ENCODE measurements at places on chromosomes 7 and 10. TPM values are rescaled to one million over a fixed set of nuclear protein-coding genes. Genes with fewer than 3 reads are reported as not detected.

DNA sequence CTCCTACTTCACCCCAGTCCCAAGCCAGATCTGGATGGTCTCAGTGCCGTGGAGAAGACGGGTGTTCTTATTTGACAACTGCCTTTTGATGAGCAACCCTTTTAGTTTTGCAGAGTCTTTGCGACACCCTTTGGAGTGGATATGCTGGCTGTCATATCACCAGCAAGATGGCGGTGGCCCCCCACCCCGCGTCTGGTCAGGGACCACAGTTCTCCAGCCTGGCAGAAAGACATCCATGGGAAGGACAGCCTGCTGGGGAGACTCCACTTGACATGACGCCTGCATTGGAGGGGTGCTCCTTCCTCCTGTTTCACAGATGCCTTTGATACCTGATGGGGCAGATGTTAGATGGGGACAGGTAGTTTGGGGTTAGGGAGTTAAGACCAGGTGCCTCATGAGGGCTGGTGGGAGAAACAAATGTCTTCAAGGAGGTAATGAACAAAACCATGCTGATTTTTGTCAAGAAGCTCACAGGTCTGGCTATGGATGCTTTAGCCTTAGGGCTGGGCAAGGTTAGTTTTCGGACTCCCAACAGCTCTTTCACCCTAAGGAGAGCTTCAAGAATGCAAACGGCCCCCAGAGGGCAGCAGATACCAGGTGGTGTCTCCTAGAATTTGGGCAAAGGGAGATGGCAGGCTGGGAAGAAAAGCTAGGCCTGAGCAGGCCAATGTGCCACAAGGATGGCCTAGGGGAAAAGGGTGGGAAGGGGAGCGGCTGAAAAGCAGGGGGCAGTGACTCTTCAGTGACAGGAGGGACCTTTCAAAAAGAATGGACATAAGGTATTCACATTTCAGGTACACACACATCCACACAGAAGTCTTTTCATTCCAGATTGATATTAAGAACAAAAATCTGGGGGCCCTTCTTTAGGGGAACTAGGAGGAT, 95.2 kb downstream of the CLEC2L start:
- no peak for DNase-seq

DNA sequence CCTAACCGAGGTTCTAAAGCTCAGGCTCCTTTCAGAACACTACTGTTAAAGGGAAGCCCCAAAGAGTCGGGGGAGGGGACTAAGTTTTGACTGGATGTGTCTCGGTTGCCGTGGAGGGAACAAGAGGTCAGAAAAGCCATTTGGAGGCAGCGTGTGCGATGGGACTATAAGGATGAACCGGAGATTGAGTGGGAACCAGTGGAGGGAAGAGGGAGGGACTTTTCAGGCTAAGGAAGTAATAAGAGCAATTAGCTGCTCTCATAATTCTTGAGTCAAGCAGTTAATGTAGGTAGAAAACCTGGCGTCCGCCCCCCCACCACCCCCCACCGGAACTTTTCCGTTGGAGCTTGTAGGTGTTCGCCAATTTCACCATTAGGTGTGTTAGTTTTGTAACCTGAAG, 491 bp upstream of the AKAP9 start:
- DNase-seq, result no peak

DNA sequence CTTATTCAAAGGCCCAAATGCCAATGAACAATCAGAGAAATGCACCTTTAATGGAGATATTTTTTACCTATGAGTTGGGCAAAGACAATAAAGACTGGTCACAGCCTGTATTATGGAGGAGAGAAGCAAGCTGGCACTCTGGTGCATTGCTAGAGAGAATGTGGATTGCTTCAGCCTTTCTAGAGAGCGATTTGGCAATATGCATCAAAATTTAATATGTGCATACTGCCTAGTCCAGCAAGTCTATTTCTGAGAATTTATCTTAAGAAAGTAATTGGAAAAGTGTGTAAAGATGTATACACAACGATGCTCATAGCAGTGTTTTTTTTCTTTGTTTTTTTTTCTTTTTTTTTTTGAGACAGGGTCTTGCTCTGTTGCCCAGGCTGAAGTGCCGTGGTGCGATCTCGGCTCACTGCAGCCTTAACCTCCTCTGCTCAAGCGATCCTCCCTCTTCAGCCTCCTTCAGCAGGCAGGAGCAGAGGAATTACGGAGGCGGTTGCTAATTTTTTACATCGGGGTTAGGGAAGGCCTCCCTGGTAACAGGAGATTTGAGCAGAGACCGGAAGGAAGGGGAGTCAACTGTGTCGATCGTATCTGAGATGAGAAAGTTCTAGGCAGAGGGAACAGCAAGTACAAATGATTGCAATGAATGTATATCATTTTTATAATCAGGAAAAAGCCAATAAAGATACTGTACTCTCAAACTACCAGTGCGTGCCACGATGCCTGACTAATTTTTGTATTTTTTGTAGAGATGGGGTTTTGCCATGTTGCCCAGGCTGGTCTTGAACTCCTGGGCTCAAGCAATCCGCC, 16.4 kb downstream of the KIAA1549 start:
- no peak for DNase-seq

GRCh38 chr7:54678763-54679489, 80.1 kb downstream of the SEC61G start:
- no peak for DNase-seq

DNA sequence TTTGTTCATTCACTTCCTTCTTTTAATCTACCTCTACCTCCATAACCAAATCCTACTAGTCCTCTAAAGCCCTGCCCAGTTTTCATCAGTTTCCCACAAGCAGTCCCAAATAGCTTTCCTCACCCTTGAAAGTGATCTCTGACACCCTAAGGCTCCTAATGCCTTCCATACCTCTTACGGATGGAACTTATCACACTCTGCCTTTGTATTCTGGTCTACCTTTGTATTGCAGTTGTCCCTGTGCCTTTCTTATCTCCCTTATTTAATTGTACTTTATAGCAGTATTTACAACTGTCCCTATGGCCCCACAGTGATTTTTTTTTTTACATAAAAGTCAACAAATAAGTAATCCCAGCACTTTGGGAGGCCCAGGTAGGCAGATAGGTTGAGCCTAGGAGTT, 33.8 kb downstream of the ACSL5 start:
- DNase-seq, result no peak

DNA sequence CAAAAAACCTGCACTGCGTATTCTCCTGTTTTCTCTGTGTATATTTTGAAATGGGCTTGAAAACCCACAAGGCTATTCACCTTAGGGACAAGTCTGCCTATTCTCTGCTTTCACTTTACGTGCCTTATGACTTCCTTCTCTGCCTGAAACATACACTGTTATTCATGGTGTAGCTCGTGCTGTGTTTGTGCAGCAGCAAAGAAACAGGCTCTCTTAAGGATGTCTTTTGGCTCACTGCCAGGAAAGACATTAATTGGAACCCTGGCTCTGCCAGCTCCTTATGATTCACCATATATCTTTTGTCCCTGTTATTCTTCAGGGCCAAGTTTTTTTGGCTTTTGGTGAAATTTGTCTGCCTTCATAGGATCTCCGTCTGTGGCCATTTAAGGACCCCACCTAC, 92.4 kb downstream of the TMEM106B start:
- DNase-seq, result no peak

GRCh38 chr10:104435822-104436221, 82.2 kb downstream of the CFAP58 start:
- DNase-seq, result no peak

BLVRA gene
- total RNA-seq, result 56.9 TPM

- no peak for DNase-seq
Measured at GRCh38 chr10:63504145-63504881, 16.9 kb upstream of the REEP3 start.

DNA sequence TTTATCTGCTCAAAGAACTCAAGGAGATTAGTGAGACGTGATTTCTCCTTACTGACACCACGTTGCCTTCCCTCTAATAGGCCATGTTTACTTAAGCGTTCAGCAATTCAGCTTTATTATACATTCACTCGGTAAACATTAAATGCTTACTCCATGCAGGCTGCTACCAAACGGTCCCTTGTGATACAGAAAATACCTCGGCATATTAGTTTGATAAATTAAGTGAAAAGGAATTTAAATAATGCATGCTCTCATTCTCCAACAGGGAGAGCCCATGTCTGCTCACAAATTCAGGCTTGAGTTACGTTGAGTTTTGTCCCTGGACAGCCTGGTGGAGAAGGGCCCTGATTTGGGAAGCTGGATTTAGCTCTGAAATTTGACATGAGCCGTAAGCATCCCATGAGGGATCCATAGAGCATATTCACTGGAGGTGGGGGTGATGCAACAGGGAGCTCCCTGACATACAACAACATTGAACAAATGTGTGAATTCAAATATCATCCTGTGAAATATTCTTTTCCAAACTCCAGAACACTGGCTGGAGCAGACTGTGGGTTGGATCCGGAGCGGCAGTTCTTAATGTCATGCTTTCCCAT, 86.3 kb downstream of the TBXAS1 start:
- DNase-seq, result no peak

DNA sequence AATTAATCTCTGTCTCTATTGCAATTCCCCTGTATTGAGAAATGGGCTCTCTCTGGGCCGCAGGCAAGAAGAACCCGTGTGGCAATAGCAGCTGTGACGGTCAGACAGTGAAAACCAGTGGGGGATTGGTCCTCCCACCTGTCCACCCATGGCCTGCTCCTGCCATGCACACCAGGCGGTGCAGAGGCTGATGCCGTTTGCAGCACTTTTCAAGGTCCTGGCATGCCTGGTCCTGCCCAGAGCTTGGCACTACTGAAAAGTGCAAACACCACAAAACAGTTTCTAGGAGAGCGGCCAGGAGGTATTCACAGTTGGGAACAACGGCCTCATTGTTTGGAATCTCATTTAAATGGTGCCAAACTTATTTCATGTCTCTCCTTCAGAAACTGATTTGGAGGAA, 41.5 kb downstream of the PSPH start:
- DNase-seq, result no peak

Data from omental fat pad (tissue), 4 donors.